ENCODE measurements at places on chromosomes 13 and 19.

DNA sequence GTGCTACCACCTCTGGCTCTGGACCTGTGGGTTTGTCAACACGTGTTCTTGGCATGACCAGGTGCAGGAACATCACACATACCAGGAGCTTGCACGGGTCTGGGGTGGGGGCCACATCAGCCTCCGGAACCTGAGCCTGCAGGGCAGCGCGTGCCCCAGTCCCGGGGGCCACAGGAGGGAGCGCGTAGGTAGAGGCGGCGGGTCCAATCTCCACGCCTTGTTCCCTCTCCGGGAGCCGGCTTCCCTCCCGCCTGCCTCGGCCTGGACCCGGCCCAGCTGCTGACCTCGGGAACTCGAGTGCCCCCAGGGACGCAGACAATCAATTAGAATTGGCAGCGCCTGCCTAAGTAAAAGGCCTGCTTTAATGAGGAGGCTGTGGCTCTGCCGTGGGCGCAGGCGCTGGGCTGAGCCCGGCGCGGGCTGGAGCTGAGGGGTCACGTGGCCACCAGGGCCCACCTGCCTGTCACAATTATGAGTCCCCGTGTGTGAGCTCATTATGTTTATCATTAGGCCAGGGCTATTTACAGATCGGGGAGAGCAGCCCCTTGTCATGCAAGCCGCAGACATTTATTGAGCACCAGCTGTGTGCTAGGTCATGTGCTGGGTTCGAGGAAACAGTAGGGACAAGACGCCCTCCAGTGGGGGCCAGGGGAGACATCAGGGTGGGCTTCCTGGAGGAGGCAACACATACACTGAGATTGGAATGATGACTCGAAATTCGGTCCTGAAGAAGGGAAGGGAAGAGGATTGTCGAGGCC, 32.2 kb upstream of the TNFAIP8L1 start:
- DNase-seq = no peak

GRCh38 chr13:113448545-113448884, 4.8 kb downstream of the ADPRHL1 start:
- DNase-seq = no peak

GRCh38 chr19:5669212-5669611, 11.1 kb downstream of the MICOS13 start:
- DNase-seq = no peak

DNA sequence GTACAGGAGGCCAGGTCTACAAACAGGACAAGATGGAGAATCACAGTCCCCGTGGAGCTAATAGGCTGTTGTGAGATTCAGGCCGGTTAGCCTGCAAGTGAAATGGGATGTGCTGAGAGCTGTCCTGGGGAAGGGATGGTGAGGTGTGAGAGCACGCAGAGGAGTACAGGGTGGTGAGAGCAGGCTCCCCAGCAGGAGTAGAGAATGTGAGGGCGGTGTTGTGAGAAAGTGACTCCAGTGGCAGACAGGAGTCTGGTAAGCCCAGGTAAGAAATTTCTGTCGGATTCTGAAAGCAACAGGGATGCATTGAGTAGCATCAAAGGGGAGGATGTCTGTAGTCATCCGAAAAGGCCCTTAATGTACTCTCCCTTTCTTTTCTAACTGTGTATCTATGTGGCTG, 50.7 kb upstream of the GPR183 start:
- DNase-seq = no peak

GRCh38 chr19:50728084-50728737, 5.0 kb downstream of the CLEC11A start:
- DNase-seq = no peak

- no peak for DNase-seq
Measured at GRCh38 chr19:17248011-17248776, 2.5 kb upstream of the NR2F6 start.

GRCh38 chr13:113734099-113734825, 24.8 kb upstream of the TMEM255B start:
- DNase-seq = no peak

GRCh38 chr13:52999093-52999696, 29.4 kb upstream of the OLFM4 start:
- DNase-seq = no peak

All from effector CD4-positive, alpha-beta T cell (primary cell).